ENCODE measurements at places on chromosomes 3 and 15.

DNA sequence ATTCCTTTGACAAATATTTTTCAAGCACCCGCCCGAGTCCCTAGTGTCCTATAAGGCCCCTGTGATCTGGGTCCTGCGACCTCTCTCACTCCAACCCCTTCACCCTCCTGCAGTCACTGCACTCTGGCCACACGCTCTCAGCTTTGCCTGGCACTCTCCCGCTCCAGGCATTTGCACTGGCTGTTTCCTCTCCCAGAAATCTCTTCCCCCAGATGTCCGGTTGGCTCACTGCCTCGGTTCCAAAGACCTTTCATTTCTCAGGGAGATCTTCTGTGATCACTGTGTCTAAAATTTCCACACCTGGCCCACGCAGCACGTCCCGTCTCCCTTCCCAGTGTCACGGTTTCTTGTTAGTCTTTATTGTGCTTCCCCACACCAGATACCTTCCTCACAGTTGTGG lies 97.4 kb downstream of the WNT7A start:
- DNase-seq: no peak

GRCh38 chr3:172289583-172289982 lies 158.7 kb downstream of the GHSR start:
- DNase-seq: no peak

GRCh38 chr15:63463793-63464192 lies 40.6 kb upstream of the USP3 start:
- DNase-seq: no peak

- DNase-seq: no peak
Measured at GRCh38 chr3:35944926-35945710, 305.8 kb downstream of the ARPP21 start.

- DNase-seq: no peak
Measured at GRCh38 chr3:10365791-10366190, 44.9 kb upstream of the SEC13 start.

DNA sequence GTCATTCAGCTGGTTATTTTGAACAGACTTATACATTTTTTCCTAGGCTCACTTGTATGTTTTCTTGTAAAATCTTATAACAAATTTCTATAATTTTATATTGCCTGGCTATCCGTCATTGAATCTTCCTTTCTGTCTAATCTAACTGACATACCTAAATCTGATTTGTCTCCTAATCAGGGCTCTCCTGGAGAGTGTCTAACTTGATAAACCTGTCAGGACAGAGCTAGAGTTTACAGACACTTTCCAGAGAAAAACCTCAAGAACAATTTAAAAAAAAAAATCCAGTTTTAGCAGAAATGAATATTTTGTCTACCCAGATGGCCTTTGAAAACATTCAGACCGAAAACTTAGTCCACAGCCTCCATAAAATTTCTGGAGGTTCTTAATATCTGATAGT lies 1305.8 kb downstream of the ROBO1 start:
- DNase-seq: no peak

DNA sequence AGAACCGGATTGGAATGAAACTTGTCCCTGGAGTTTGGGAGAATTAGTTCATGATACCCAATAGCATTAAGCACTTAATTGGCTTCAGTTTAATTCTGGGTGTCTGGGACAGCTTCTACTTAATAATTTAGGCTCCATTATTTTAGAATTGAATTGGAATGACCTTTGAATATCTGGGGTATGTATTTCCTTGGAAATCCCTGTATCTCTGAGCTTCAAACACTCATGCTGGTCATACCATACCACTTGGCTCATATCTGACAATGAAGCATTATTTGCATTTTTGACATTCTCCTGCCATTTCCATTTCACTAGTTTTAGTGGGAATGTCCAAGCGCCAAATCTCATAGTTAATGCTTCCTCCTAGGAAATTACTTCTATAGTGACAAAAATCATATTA lies 393.1 kb downstream of the DIPK2A start:
- DNase-seq: no peak

GRCh38 chr3:180287703-180288102 lies 251.0 kb upstream of the PEX5L start:
- DNase-seq: no peak

DNA sequence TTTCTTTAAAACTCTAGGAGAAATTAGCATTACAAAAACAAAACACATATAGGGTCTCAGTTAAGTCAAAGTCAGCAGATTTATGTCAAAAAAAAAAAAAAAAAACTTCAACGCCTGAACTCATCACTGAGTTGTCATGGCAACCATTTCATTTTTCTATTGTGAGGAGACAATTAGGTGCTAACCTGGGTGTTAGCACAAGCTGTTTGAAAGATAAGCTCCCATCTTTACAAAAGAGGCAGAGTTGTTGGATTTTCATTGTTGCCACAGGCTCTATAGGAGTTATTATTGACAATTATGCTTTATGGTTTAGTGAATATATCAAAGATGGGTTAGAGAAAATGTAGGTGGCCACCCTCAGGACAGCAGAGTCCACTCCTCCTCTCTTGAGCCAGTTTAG lies 806.9 kb downstream of the GRM7 start:
- DNase-seq: no peak

GRCh38 chr3:23549148-23549910 lies 256.4 kb upstream of the UBE2E1 start:
- DNase-seq: no peak

GRCh38 chr15:101318147-101318819 lies 23.2 kb upstream of the SNRPA1 start:
- DNase-seq: no peak

DNA sequence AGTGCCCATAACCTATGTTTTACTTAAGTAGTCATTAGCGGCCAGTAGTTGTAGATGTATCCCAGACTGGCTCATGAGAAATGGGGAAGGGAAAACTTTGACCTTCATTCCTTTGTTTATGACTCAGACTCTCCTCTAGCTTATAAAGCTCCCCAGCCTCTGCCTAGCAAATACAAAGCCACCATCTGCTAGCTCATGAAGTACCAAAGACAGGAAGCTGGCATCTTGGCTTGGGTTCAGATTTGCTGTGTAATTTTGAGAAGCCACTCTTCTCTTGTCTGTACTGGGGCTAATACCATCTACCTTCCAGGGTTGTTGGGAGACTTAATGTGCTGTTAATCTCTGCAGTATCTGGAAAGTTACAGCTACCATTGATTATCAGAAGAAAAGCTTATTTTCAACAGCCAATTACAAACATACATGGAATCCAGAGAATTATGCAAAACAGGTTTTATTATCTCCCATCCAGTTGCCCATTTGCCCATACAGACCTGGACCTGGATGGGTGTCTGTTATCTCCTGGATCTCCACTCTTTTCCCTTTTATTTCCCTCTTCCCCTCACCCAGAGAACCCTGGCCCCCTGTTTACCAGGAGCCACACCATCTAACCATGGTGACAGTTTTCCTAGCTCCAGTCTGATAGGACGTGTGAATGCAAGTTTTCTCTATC lies 153.8 kb downstream of the SEMA6D start:
- no peak for DNase-seq

DNA sequence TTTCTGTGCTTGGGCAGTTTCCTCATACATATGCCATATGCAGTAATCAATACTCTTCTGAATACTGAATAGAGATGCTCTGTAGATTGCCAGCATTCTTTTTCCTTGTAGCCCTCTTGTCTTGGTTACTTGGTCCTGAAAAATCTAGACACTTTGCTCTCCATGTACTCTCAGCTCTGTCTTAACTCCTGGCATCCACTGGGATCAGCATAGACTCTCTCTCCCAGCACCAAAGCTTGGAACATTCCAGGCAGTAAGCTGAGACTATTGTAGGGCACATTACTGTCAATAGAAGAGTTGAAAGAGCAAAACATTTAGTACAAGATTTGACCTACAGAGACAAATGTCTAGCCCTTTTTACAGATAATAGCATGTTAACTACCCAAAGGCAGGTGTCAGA lies 1100.3 kb downstream of the TBL1XR1 start:
- no peak for DNase-seq
